ENCODE measurements at places on chromosomes 16 and 17.
A peak's percentile ranks its signal among the peaks of the same experiment; 100 is the strongest.

DNA sequence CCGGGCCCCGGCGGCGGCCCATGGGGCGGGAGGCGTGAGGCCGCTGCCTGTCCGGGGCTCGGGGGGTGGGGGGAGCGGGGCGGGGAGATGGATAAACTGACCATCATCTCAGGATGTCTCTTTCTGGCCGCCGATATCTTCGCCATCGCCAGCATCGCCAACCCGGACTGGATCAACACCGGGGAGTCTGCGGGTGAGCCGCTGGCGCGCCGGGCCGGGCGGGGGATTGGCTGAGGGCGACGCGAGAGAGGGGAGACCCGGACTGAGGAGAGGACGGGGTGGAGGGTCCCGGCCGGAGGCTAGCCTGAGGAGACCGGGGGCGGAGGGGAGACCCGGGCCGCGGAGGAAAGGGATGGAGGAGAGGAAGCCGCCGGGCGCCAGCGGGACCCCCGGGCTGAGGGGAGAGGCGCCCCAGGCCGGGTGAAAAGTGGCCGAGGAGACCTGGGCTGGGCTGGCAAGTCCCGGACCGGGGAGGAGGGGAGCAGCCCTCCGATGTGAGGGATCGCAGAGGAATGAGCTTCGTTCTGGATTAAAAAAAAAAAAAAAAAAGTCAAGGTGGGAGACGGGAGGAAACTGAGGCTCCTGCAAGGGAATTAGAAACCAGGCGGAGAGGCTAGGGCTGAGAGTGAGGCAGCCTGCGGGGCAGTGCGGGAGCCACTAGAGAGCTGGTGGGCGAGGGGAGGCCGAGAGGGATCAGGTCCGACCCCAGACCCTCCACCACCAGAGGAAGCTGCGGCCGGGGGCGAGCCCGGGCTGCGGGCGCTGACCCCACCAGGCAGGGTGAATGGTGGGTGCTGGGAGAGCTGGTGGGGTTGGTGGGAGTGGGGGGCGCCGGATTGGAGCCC, 526 bp downstream of the MOSMO start:
- DNase-seq: no peak

DNA sequence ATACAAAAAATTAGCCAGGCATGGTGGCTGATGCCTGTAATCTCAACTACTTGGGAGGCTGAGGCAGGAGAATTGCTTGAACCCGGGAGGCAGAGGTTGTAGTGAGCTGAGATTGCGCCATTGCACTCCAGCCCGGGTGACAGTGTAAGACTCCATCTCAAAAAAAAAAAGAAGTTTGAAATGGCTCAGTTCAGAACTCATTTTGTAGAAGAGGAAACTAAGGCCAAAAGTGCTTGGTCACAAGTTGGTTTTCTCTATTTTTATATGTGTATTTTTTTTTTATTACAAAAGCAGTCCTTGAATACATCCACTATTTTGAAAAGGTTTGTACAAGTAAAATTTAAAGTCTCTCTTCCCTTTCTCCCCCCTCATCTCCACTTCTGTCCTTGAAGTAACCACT, 5.5 kb downstream of the TAC4 start:
- DNase-seq: no peak

- no peak for DNase-seq
Observed at GRCh38 chr17:34371405-34372100, 8.5 kb upstream of the CCL1 start.

DNA sequence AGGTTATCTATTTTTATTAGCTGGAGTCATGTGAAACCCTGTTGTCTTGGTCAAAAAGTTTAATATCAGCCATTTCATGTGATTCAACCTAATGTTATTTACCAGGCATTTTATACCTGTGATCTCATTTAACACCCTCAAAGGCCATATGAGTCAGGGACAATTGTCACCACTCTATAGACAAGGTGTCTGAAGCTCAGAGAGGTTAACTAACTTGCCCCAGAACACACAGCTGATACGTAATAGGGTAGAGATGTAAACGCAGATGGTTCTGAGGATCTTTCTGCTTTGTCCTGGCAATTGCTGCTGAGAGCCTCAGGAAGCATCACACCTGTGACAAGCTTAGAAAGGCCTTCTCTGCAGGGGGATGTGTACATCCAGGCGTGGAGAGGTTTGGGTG, 4.9 kb downstream of the CD300A start:
- DNase-seq: peak; percentile 11

DNA sequence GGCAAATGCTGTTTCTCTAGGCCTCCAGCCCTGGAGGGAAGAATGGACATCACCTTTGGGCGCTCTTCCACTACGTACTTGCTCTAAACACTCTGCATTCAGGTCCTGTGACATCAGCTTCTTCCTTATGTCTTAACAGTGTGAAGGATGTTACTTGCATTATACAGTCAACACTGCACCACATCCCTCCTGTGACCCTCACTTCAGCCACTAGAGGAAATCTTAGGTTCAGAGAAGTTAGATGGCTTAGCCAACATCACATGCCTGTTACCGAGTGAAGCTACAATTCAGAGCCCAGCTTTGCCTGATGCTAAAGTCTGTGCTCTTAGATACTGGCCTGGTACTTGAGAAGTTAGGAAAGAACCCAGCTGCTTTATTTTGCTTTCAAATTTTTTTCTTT, 18.3 kb downstream of the UBFD1 start:
- no peak for DNase-seq

DNA sequence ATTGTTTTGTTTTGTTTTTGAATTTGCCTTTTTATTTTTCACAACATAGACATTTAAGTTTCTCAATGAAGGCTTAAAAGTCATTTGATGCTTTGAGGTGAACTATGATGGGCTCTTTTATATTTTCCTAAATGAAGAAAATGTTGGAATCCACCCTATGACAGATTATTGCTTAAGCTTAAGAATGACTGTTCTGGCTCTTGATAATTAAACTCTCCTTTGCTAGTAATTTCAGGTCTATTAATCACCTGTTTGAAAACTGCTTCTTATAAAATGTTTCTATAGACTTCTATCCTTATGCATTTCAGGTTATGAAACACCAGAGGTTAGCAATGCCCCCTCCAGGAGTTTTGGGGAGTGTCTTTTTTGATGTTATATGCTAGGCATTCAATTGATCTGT, 424.1 kb upstream of the DYNLRB2 start:
- peak; percentile 67 for DNase-seq

- DNase-seq: peak; percentile 41
Observed at GRCh38 chr16:15907863-15908478, 19.6 kb upstream of the CEP20 start.

- DNase-seq: no peak
Observed at GRCh38 chr17:80032614-80033171, 3.0 kb downstream of the TBC1D16 start.

DNA sequence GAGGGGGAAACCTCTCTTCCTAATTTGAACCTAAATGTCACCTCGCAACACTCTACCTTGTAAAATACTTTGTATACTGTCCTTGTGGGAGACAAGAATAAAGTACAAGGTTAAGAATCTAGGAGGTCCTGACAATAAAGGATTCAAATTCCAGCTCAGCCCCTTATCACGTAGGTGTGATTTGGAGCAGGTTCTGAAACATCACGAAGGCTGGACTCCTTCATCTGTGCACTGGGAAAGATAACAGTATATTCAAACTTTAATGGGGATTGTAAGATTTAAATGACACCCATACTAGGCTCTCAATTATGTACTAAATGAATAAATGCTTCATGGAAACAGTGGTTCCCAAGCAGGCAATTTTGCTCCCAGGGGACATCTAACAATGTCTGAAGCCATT, 2.1 kb downstream of the TXNDC11 start:
- DNase-seq: no peak

DNA sequence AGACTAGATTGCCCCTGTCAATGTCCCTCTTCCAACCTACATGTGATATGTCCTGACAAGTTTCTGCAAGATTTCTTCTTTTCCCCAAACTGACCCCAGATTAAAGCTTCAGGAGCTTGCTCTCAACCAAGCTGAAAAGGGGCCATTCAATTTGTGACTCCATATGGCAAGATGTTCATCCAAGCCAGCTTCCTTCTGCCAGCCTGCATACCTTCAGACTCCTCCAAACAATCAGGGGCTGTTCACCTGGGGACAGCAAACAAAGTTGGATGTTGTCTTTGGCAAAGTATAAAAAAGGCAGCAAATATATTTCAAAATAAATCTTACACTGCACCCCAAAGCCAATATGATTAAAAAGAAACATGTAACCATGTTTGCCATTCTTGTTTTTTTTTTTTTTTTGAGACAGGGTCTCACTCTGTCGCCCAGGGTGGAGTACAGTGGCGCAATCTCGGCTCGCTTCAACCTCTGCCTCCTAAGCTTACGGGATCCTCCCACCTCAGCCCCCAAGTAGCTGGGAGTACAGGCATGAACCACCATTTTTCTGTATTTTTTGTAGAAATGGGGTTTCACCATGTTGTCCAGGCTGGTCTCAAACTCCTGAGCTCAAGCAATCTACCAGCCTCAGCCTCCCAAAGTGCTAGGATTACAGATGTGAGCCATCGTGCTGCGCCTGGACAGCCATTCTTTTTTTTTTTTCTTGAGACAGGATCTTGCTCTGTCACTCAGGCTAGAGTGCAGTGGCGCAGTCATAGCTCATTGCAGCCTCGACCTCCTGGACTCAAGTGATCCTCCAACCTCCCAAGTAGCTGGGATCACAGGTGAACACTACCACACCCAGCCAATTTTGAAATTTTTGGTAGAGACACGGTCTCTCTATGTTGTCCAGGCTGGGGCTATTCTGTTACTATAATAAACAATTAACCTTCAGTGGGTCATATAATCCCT, 50.0 kb upstream of the AKAP1 start:
- DNase-seq: no peak

DNA sequence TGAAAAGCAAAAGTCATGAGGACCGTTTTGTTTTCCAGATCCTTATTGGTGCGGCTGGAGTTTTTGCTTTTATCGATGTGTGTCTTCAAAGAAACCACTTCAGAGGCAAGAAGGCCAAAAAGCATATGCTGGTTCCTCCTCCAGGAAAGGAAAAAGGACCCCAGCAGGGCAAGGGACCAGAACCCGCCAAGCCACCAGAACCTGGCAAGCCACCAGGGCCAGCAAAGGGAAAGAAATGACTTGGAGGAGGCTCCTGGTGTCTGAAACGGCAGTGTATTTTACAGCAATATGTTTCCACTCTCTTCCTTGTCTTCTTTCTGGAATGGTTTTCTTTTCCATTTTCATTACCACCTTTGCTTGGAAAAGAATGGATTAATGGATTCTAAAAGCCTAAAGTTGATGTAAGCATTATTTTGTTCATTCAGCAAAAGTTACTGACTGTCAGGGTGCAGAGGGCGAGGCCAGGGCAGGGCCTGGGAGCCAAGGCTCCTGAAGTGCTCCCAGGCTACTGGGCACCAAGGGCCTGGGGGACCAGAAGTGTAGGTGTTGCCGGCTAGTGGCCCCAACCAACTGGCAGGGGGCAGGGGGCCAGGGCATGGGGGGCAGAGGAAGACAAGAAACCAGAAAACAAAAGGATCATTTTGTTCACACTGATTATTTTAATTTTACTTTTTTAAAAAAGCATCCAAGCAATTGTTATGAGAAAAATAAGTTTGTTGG, 8.8 kb downstream of the CMTM2 start:
- DNase-seq: no peak

DNA sequence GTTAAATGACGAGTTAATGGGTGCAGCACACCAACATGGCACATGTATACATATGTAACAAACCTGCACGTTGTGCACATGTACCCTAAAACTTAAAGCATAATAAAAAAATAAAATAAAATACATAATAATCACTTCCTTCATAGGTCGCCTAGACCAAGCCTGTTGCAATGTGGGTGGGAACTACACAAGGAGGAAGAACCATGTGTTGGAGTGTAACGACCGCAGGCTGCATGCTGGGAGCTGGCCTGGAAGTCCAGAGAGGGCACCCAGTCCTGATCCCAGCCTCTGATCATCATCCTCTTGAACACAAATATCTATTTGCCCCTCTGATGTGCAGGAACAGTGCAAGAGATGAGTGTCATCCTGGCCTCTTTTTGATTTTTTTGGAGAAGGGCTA, 224.7 kb upstream of the ASIC2 start:
- DNase-seq: no peak

GRCh38 chr16:3780570-3780969, 63.2 kb upstream of the TRAP1 start:
- DNase-seq: no peak

- DNase-seq: peak; percentile 88
Observed at GRCh38 chr16:4021070-4021779, 95.0 kb downstream of the ADCY9 start.

- no peak for DNase-seq
Observed at GRCh38 chr16:29699324-29700219, 20.6 kb downstream of the QPRT start.

GRCh38 chr16:81283044-81283443, 31.7 kb upstream of the GAN start:
- DNase-seq: peak; percentile 67

DNA sequence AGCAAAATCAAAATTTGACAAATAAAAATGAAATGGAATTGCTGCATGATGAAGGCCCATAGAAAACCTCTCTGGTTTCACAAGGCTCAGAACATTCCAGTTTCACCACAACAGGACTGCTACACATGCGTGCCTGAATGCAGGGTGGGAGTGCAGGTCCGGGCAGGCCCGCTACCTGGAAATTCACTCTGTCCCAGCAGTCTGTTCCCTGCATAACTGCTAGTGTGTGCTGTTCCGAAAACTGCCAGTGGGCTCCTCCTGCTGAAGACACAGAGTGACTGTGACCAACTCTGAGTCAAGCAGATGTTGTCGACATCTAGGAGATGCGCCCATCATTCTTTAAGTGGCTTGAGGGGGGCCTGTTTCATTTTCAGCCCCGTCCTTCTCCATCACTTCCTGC, 284.8 kb upstream of the MAF start:
- DNase-seq: peak; percentile 89

DNA sequence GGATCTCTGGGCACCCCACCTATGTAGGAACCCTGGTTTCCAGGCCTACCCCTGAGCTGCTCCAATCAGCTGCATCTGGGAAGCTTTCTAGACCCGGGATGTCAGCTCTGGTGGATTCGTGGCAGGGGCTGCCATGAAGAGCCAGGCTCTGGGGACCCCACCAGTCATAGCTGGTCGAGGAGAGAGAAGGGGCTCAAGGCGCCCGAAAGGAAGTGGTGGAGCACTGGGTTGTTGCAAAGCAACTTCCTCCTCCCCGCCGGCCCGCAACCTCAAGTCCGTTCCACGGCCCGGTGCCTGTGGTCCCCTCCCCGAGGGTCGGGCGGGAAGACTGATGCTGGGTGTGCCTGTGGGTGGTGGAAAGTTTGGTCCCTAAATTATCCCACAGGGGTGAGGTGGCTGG, 10.2 kb downstream of the TBKBP1 start:
- DNase-seq: no peak

DNA sequence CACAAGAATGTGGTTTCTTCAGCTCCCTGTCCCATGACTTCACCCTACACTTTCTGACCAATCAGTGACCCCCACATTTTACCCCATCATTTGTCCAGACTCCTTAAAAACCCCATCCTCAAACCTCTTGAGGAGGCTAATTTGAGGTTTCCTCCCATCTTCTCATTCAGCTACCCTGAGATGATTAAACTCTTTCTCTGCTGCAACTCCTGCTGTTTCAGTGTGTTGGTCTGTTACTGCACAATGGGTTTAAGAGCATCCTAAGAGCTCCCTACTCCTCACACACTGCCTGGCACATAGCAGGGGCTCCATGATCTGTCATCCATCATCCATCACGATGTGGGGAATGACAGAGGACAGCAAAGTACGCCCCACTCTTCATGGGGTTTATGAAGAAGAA, 212.6 kb downstream of the SLC39A11 start:
- DNase-seq: no peak
